ENCODE measurements at places on chromosomes 3 and 15. TPM values are rescaled to one million over a fixed set of nuclear protein-coding genes. Genes with fewer than 3 reads are reported as not detected.

Gene LEKR1
- 0.71 TPM for polyA plus RNA-seq

Gene AMIGO3
- 0.63 TPM for polyA plus RNA-seq

DNA sequence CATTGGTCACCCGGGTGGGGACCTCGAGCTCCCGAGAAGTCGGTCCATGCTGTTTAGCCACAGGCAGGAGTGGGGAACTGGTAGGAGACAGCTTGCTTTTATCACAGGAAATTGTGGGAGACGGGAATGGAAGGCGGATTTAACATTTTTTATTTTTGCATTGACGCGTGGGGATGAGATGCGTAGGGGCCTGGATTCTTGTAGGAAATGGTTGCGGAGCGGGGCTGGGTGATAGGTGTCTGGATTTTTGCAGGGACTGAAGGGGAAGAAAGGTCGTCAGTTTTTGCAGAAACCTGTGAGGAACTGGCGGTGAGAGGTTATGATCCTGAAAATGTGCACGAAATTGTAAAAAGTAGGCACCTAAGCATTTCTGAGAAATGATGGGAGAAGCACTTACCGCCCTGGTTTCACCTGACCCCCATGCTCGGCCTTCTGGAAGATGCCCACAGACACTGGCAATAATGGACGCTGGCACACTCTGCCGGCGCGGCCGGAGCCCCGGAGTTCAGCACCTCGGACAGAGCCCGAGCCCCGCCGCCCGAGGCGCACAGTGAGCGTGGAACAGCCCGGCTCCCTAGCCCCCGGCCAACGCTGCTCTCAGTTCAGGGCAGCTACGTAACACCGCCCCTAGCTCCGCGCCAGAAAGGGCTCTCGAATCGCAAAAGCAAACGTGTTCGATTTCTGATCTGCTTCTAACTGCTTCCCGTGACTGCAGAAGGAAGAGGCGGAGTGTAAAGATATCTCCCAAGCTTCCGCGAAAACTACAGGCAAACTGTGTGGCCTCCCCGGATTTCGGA, 928 bp downstream of the ANKRD34C start:
- DNase-seq = peak; percentile 62
- H3K27me3 ChIP-seq = peaks cover 48% of the 10 kb centered on the region
- no peak overlapping the region for H3K4me3 ChIP-seq
- H3K27ac ChIP-seq = no peak overlapping the region
- no peaks in the 10 kb centered on the region for H3K4me1 ChIP-seq

GRCh38 chr15:68259883-68260282, 17.7 kb upstream of the FEM1B start:
- H3K36me3 ChIP-seq = no peaks in the 10 kb centered on the region
- peaks cover 2% of the 10 kb centered on the region for H3K4me1 ChIP-seq
- H3K4me3 ChIP-seq = no peak overlapping the region
- H3K27ac ChIP-seq = peak overlapping the region; percentile 18
- DNase-seq = no peak

Measured in lung (tissue), 17 donors.